ENCODE measurements at places on chromosomes 7 and 10. TPM values are rescaled to one million over a fixed set of nuclear protein-coding genes. Genes with fewer than 3 reads are reported as not detected.

The PLXNA4 gene
- total RNA-seq: 5.7 TPM

The GSAP gene
- total RNA-seq: 4.4 TPM

GRCh38 chr7:4343272-4344247 lies 338.5 kb upstream of the FOXK1 start:
- no peak for DNase-seq

DNA sequence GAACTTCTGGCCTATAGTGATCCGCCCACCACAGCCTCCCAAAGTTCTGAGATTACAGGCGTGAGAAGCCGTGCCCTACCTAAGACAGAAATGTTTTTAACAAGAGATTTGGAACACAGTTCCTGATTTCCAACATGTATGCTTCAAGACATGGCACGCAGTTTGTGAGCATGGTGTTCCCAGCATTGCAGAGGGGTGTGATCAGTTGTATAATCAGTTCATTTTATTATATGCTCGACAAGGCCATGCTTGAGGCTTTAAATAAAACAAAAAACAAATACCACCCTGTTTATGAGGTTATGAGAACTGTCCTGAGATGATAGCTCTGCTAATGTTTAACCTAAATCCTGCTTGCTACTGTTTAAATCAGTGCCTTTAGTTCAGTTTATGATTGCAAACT lies 60.2 kb downstream of the TASOR2 start:
- no peak for DNase-seq

DNA sequence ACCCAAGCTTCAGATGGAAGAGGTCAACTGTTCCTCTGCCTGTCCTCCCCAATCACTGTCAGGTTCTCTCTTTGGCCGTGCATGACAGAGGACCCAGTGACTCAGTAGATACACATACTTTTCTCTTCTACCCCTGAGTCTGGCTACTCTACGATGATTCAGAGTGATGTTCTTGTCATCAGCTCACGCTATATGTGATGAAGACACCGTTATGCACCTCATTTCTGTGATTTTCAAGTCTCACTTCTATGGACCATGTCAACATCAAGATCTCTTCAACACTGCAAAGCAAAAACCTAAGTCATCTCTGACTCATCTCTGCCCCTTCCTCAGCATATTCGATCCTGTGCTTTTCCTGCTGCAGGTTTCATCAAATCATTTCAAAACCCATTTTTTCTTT lies 76.6 kb upstream of the DGKI start:
- no peak for DNase-seq

DNA sequence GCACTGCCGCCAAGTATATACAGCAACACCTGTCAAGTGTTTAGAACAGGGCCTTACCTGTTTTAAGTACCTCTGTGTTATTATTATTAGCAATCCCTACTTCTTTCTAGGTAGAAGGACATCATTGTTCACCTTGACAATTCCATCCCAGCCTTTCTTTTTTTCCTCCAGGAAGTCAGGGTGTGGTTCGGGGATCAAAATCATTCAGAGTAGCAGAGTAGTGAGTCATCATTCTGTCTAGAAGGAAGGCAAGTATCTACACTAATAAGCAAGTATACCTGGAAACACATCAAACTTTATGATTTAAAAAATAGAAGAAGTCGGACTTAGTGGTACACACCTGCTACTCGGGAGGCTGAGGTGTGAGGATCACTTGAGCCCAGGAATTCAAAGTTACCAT lies 25.5 kb upstream of the CAPZA2 start:
- DNase-seq: no peak

DNA sequence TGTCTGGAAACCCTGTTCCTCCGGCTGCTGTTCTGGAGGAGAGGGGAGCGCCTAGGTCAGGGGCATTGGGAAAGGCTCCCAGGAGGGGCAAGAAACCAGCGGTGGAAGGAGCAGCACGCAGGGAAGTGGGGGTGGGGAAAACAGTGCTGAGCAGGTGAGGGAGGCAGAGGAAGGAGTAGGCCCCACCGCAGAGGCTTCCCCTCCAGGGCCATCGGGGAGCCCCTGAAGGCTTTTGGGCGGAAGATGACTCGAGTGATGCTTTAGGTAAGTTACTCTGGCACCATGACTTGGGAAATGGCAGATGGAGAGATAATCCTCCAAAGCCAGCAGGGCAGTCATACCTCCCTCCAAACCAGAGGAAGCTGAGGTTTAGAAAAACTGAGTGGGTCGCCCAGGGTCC lies 106.5 kb upstream of the ANLN start:
- DNase-seq: no peak

All from tongue (tissue), 3 donors.